ENCODE measurements at places on chromosomes 5 and 9. TPM values are rescaled to one million over a fixed set of nuclear protein-coding genes. Genes with fewer than 3 reads are reported as not detected.

GRCh38 chr9:133701981-133702797 is 36.0 kb downstream of the SARDH start:
- DNase-seq, result no peak

Gene DMAC1
- 8.8 TPM for total RNA-seq

DNA sequence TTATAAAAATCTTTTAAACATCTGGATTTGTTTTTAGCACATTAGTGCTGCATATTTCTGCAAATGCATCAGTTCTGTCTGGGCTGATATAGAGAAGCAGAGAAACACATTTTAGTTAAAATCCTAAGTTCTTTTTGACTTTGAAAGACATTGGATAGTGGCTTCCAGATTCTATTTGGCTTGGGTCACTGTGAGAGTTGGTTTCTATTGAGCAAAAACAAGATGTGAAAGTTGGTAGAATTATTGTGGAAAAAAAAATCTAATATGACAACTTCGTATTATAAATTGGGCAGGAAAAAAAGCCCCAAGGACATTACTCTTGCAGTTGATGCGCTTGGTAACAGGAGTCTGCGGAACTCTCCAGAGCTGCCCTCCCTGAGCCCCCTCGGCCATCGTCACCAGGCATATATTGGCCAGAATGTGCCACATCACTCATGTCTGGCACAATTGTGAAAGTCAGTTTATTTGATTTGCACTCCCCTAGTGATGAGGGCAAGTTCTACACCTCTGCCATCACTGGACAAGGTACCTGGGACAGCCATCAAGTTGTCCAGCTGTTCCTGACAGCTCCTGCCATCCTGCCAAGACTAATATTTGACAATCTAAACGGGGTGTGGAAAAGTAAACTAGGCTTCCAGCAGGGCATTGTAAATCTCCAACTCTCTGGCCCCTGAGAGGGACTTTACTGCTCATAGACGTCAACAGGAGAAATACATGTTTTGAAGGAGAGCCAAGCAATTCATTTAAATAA is 334.5 kb downstream of the TENT4A start:
- DNase-seq, result peak; percentile 30

DNA sequence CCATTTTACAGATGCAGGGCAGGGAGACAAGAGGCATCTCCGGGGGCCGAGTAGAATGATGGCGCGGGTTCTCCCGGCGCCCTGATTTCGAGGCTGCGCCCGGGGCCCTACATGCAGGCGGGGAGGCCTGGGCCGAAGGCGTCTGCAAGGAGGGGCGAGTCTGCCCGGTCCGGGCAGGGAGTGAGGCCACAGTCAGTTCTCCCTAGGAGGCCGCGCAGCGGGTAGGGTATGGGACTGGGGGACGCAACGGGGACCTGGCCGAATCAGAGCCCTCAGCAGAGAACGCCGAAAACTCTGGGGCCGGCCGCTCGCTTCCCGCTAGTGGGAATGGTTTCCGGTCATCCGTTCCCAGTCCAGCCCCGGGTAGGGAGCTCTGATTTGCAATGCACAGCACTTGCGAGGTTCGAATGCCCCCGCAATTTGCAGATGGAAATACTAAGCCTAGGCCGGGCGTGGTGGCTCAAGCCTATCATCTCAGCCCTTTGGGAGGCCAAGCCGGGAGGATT is 6.4 kb downstream of the TLX3 start:
- no peak for DNase-seq

Gene RAB3C
- 9.0 TPM for total RNA-seq

- DNase-seq, result no peak
Observed at GRCh38 chr9:130825351-130825651, 9.8 kb upstream of the ABL1 start.

GRCh38 chr5:91484662-91485061 is 101.5 kb upstream of the ARRDC3 start:
- DNase-seq, result no peak

- DNase-seq, result no peak
Observed at GRCh38 chr5:53169933-53170332, 60.4 kb upstream of the MOCS2 start.

DNA sequence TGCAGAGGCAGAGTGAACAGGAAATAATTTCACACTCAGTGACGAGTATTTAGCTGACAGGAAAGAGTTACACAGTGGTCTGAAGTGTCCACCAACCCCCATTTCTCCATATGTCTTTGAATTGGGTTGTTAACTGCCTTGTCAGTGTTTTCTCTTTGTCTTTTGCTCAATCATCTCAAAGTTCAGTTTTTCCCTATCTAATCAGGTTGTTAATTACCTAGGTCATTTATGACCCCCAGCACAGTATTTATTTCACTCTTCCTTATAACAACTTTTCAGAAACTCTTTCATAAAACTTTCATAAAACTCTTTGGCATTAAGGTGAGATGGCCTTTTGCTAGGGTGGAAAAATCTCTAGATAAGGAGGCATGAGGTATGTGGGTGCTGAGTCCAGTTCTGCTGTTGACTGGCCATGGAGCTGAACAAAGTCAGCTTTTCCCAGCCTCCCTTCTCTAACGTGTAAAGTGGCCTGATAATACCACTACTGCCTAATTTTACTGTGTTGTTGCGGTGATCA is 5.2 kb upstream of the ALDOB start:
- no peak for DNase-seq

DNA sequence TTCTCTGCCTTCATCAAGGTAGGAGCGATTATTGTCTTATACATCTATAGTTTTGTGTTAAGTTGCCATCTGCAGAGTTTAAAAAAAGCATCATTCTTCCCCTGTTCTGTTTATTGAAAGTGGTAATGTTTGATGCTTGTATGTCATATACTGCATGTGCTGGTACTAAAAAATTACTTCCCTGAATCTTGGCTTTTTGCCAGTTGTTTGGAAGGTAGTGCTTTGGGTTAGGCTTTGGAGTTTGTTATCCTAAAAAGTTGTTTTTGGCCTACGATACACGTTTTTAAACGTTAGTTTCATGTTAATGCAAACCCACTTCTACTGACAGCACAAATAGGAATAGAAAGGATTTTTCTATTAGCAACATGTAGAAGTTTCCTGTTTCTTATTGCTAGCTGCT is 158.3 kb downstream of the GIN1 start:
- no peak for DNase-seq

DNA sequence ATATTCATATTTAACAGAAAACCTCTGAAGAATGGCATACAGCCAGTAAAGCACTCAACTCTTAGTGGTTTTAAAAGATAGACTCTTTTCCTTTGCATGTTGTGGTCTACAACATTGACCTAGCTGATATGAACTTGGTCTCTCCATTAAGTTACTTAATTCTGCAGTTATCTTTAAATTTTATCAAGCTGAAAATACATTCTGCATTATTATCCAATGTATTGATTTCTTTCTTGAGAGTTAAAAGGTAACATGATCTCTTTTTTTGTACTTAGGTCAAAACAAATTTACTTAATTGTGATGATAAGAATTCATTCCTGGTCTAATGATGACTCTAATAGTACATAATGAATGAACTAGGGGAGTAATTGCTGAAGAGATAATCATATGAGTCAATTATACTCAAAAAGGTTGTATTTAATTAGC is 132.9 kb downstream of the STARD4 start:
- DNase-seq, result no peak

GRCh38 chr5:38079620-38080402 is 178.5 kb upstream of the EGFLAM start:
- no peak for DNase-seq

Gene MAP1B
- 2.4 TPM for total RNA-seq

Gene IL31RA
- total RNA-seq, result 0.12 TPM

Gene NR6A1
- total RNA-seq, result 2.2 TPM

DNA sequence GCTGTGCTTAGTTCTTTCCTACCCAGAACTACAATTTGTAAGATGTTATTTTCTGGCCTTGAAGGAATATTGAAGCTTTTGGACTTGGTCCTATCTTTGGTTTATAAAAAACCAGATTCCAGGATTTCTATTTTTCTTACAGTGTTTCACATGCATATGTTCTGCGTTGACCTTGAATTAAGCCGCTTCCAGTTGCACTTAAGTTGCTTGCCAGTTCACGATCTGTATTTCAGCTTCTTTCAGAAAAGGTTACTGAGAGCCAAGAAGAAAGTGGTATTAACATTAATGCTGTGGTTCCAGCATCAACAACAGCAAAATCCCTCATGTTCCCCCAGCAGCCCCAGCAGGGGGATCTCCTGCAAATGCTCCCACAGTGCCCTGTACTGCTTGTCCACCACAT is 156.4 kb upstream of the ADAMTS16 start:
- no peak for DNase-seq

Gene SERF1A
- total RNA-seq, result 12.3 TPM

Gene LCN10
- total RNA-seq, result 0.16 TPM

- no peak for DNase-seq
Observed at GRCh38 chr5:124021776-124022175, 509.8 kb downstream of the CSNK1G3 start.

DNA sequence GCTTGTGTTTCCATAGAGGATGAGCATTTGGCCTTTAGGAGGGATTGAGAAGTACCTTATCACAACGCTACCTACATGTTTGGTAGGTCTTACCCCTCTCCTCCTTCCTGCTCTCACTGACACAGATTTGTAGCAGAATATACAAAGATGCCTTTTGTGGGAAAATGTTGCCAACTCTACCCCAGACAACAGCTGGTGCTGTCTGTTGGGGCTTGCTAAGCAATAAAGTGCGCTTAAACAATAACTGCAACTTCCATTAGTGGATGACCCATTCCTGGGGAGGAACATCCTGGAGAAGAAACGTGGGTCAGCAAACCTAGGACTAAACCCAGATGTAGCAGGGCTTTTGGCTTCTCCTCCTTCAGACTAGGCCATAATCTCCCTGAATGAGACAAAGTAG is 174.3 kb downstream of the EFNA5 start:
- DNase-seq, result no peak

DNA sequence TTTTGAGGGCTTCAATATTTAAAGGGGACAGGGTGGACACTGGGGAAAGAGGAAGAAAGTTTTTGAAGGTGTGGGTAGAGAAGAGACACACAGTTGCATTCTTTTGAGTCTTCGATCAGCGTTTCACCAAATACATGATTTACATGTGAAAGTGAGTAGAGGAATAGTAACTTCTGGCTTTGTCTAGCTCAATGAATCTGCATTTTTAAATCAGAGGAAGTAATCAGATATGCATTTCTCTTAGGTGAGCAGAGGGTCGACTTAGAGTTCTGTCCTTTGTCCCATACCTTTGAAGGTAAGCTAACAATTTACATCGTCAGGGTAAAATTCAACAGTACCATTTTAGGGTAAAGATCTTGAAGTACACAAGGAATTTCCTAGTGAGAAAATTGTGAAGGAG is 406.4 kb upstream of the ZNF462 start:
- no peak for DNase-seq

DNA sequence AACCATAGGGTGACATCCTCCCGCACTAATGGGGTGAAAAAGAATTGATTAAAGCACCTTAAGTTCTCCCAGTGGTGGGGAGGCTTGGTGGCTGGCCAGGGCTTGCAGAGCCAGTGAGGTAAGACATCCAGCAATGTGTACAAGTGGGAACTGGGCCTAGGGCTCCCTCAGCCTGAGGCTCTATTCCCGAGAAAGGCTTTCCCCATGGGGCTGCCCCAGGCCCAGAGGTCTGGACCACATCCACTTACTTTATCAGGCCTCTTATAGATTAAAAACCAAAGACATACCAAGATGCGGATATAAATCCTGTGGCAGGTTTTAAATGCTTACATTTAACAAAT is 35.3 kb downstream of the C5orf15 start:
- DNase-seq, result no peak

Gene ARL10
- 5.3 TPM for total RNA-seq

GRCh38 chr5:82359272-82359671 is 81.1 kb upstream of the RPS23 start:
- DNase-seq, result no peak

- no peak for DNase-seq
Observed at GRCh38 chr9:7042124-7042523, 284.4 kb downstream of the KDM4C start.

- DNase-seq, result no peak
Observed at GRCh38 chr9:110886832-110887231, 151.4 kb downstream of the LPAR1 start.

Gene ACOT12
- not detected for total RNA-seq

DNA sequence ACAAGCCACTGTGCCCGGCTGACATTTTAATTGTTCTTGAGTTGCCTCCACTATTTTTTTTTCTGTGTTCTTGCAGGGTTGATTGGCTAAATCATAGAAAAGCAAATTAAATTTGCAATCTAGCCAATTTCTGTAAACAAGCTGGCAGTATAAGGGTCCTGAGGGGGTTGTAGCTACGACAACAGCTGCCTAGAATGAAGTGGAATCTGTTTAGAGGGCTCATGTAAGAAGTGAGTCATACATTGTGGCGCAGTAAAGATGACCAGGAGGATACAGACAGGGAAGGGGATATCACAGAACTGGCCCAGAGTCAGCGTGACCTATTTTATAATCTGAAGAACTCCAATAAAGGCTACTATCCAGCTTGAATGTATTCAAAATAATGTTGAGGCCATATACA is 82.2 kb upstream of the TLE1 start:
- no peak for DNase-seq

Gene NEUROG1
- total RNA-seq, result not detected

Gene LCN15
- total RNA-seq, result not detected

Gene FCN2
- total RNA-seq, result not detected

Gene OTP
- not detected for total RNA-seq

GRCh38 chr9:115200711-115201505 is 83.0 kb upstream of the TNC start:
- DNase-seq, result no peak

Gene PCSK5
- 10.3 TPM for total RNA-seq

DNA sequence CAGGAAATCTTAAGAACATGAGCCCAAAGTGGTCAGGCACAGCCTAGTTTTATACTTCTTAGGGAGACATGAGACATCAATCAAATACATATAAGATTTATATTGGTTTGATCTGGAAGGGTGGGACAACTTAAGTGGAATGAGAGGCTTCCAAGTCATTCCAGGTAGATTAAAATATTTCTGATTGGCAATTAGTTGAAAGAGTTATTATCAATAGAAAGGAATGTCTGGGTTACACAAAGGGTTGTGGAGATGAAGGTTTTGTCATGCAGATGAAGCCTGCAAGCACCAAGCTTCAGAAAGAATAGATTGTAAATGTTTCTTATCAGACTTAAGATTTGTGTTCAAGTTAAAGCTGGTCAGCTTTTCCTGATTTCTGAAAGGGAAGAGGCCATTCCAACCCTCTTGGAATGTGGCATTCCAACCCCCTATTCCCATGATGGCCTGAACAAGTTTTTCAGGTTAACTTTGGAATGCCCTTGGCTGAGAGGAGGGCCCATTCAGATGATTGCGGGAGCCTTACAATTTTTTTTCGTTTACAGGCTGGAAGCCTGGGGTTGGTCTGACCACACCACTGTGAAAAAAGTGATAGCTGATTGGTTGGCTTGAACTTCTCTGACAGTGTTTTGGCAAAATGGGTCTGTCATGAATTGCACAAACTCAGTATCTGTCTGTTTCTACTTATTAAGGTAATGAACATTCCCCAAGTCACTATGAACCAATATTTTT is 245.6 kb upstream of the RAI14 start:
- DNase-seq, result no peak

Gene PCDHB4
- total RNA-seq, result 7.2 TPM
